ENCODE measurements at places on chromosomes 13 and 19. TPM values are rescaled to one million over a fixed set of nuclear protein-coding genes. Genes with fewer than 3 reads are reported as not detected.

Gene FFAR1
- total RNA-seq = 0.44 TPM

Gene CXCL17
- 0.41 TPM for total RNA-seq

DNA sequence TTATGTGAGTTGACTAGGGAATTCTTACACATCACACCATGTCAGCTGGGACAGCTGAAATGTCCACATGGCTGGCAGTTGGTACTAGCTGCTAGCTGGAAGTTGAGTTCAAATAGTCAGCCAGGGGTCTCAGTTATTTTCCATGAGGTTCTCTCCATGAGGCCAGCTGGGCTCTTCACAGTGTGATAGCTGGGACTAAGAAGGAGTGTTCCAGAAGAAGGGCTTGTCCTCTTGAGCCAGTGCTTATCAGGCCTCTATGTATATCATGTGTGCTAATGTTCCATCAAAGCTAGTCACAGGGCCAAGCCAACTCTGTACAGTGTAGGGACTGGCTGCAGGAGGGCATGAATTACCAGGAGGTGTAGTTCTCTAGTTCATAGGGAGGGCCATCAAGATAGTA is 11.8 kb downstream of the USPL1 start:
- DNase-seq = no peak

Gene ZNF112
- total RNA-seq = 7.8 TPM

- DNase-seq = no peak
These were observed 72.2 kb upstream of the DACH1 start for GRCh38 chr13:71939186-71939585.

DNA sequence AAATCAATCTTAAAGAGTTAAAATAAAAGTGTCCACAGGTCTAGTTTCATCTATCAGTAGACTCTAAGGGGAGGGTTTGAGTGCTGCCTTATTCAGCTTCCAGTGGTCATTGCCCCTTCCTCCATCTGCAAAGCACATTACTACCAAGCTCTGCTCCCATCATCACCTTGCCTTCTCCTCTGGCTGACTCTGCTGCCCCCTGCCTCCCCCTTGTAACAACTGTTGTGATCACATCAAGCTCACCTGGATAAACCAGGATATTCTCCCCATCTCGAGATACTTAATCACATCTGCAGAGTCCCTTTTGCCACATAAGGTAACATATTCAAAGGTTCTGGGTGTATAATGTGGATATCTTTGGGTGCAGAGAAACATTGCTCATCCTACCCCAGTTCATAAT is 43.3 kb upstream of the GPC6 start:
- no peak for DNase-seq

DNA sequence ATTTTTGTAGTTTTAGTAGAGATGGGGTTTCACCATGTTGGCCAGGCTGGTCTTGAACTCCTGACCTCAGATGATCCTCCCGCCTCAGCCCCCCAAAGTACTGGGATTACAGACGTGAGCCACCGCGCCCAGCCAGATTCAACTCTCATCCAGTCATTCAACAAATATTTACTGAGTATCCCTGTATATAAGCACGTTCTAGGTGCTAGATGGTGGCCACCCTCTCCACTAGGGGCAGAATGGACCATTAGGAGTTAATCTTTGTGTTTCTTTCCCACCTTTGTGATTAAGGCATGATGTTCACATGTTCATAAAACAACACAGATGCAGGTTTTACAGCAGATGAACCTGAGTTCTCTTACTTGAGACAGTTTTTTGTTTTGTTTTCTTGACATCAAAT is 7.3 kb downstream of the SHKBP1 start:
- DNase-seq = no peak

- no peak for DNase-seq
These were observed 4.1 kb downstream of the MICOS13 start for GRCh38 chr19:5676105-5676771.

GRCh38 chr13:30027569-30028455 is 177.4 kb upstream of the UBL3 start:
- no peak for DNase-seq

GRCh38 chr13:20388184-20388583 is 137.5 kb downstream of the CRYL1 start:
- DNase-seq = no peak

Gene CEACAM21
- not detected for total RNA-seq

Gene ATXN8OS
- not detected for total RNA-seq

GRCh38 chr13:101942038-101942437 is 459.8 kb downstream of the FGF14 start:
- DNase-seq = no peak

DNA sequence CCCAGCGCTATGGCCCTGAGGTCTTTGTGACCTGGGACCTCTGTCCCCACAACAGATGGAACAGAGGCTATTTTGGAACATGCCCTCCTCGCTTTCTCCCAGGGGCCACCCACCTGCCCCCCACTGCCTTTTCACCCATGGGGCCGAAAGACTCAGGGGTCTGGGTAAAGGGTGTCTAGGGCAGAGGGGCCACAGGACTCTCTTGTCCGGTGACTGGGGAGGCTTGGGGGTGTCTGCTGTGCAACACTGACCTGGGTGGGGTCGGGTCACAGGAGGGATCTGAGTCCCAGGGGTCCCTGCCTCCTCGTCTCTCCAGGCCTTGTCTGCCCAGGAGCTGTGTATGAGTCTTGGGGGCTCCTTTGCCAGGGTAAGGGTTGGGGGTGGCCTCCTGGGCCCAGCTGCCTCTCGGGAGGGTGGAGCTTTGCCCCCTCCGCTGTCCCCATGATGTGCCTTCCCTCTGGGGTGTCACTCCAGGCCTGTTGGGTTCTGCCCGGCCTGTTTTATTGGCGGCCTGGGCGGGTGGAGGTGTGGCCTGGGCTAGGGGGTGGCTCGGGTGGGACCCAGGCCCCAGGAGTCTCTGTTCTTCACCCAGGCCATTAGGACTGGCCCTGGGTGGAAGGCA is 2.1 kb downstream of the ARID3A start:
- no peak for DNase-seq

- DNase-seq = no peak
These were observed 12.6 kb downstream of the CCL25 start for GRCh38 chr19:8064911-8065874.

DNA sequence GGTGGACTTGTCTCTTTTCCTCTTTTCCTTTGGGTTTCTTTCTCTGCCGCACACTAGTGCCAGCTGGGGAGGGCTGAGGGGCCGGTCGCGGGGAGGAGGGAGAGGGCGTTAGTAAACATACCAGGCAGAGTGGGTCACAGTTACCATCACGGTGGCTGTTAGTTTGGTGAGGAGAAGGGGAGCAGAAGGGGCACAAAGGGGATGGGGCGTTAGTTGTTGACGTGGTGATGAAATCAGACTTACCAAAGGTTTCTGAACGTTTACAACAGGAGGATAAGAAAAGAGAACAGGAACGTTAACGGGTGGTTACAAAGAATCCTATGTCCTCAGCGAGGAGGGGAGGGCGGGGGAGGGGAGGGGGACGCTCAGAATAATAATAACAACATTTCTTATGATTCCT is 77.9 kb downstream of the PTPRS start:
- no peak for DNase-seq

- peak; percentile 33 for DNase-seq
These were observed 2316.2 kb upstream of the PCDH20 start for GRCh38 chr13:63731896-63732295.

Gene FPR2
- not detected for total RNA-seq

GRCh38 chr19:38281811-38282566 is 17.6 kb downstream of the SPINT2 start:
- no peak for DNase-seq

DNA sequence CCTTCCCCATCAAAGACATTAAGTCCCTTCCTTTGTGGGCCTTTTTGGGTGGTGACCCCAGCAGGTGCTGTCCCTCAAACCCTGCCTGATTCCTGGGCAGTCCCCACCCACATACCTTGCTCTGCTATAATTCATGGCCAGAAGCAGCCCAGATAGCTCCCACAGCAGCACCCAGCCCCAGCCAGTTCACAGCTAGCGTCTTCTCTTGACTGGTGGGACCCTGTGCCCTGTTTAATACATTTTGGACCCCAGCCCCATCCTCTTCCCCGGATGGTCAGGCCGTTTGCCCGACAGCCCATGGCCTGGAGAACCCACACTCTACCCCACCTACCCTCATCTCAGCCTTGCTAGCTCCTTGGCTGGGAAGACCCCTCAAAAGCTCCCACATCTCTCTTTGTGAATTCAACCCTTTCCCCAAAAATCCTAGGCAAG is 2.1 kb downstream of the CCDC106 start:
- no peak for DNase-seq

DNA sequence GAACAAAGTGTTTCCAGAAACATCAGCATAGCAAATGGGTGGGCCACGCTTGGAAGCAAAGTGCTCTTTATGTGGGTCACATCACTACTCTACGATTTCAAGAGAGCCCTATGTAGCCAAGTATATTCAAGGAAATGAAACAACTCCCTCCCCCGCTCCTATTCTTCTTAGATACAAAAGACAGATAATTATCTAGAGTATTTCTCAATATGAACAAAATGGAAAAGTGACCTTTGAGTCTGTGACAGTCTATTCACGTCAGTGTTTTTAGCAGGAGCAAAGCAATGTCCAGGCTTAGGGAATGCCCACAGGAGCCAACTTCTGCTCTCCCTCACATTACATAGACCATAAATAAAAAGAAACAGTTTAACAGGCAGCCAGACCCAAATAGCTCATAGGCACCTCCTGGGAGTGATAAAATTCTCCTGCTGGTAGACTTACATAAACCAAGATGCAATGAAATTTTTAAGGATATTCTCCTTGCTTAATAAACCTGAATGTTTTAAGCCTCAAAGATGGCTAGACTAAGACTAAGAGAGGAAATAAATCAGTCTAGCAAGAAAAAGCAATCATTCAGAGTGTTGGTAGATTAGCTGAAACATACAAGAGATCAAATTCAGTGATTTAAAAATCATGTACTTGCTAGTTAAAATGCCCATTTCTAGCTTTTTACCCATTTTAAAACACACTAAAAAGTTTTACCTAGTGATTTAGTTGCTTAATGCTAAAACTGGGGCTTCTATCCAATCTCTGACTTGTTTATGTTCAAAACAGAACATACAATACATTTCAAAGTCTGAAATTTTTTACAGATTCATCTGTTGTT is 182.8 kb downstream of the RGCC start:
- no peak for DNase-seq

Gene TMPRSS9
- total RNA-seq = 0.10 TPM

GRCh38 chr13:41419206-41419605 is 38.1 kb upstream of the RGCC start:
- DNase-seq = no peak

DNA sequence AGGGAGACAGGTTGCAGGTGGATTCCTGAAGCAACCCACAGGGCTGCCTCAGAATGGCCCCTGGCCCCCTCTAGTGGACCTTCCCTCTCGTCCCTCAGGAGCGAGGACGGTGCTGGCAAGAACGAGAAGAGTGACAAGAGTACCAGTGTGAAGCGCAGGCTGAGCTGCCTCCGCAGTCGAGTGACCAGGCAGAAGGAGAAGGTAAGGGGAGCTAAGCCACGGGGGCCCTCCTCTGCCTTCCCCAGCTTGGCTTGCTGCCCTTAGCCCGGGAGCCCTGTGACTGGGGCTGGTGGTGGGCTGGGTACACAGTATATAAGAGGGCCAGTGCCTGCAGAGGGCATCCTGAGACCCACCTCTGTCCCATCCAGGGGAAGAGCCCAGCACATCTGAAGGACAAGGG is 34.0 kb downstream of the ARHGEF18 start:
- DNase-seq = peak; percentile 31

Gene CELF5
- 0.48 TPM for total RNA-seq

DNA sequence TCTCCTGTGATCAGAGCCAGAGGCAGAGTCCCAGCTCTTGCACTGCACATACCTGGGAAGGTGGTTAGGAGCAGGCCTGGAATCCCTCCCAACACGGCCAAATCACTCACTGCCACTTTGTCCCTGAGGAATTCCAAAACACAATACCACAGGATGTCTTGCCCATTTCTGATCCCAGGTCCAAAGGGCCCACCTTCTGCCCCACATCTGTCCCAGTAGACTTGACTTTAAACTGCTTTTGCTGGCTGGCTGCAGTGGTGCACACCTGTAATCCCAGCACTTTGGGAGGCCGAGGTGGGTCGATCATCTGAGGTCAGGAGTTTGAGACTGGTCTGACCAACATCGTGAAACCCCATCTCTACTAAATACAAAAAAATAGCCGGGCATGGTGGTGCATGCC is 18.9 kb downstream of the ZNF536 start:
- DNase-seq = no peak

Gene EEF1AKMT1
- total RNA-seq = 6.1 TPM

DNA sequence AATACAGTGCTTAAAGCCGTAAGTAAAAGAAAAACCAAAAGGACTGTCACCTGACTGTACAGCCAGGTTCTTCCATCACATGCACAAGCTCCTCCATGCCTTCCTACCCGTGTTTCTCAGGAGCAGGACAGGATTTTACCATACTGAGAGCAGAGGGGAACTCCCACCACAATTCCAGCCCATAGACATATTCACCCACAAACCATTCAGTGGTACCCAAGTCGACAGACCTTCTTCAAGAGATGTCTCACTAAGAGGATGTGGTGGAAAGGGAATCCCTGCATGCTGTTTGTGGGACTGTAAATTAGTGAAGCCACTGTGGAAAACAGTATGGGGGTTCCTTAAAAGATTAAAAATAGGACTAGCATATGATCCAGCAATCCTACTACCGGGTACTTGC is 66.9 kb upstream of the DOCK9 start:
- no peak for DNase-seq

GRCh38 chr13:99932912-99933311 is 38.7 kb downstream of the ZIC5 start:
- no peak for DNase-seq

Gene ADGRE1
- not detected for total RNA-seq

DNA sequence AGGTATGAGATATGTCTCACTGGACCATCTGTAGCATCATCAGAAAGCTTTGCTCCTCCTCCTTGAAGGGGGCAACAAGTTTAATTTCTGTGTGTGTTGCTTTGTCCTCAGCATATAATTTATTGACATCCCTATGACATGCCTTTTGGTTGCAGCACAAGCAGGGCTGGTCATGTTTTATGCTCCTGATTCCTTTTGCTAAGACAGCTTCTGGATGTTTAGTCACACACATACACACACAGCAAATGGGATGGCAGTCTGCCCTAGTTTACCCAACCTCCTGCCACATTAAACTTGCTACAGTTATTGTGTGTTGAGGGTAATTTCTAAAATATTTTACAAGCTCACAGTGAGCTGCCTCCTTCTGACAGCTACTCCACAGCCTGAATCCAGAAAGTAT is 217.9 kb upstream of the RXFP2 start:
- no peak for DNase-seq

- no peak for DNase-seq
These were observed 116.1 kb downstream of the DNAJC3 start for GRCh38 chr13:95793018-95793555.

- peak; percentile 68 for DNase-seq
These were observed 97.9 kb downstream of the GGACT start for GRCh38 chr13:100490692-100491091.

Gene LILRA5
- total RNA-seq = not detected

GRCh38 chr19:32380269-32380668 is 25.3 kb upstream of the DPY19L3 start:
- DNase-seq = no peak

Gene KIR3DL2
- not detected for total RNA-seq

Gene ZIC2
- 13.6 TPM for total RNA-seq

Measured in PC-9 (cell line).